Psoas muscle (tissue), 8 donors: ENCODE measurements at places on chromosomes 12 and 14. TPM values are rescaled to one million over a fixed set of nuclear protein-coding genes. Genes with fewer than 3 reads are reported as not detected.
A peak's percentile ranks its signal among the peaks of the same experiment; 100 is the strongest.

The HPD gene
- total RNA-seq: 3.3 TPM

- peak overlapping the region; percentile 58 for H3K27ac ChIP-seq
- no peak overlapping the region for H3K4me3 ChIP-seq
- no peak for DNase-seq
- H3K4me1 ChIP-seq: peaks cover 54% of the 10 kb centered on the region
- no peaks in the 10 kb centered on the region for H3K36me3 ChIP-seq
Observed at GRCh38 chr12:93176165-93176564, 201.6 kb upstream of the NUDT4 start.

- no peaks in the 10 kb centered on the region for H3K27me3 ChIP-seq
- no peak overlapping the region for H3K27ac ChIP-seq
- no peaks in the 10 kb centered on the region for H3K4me1 ChIP-seq
- H3K36me3 ChIP-seq: no peaks in the 10 kb centered on the region
- no peak for DNase-seq
Observed at GRCh38 chr12:130031571-130032189, 127.9 kb upstream of the TMEM132D start.

The MYF5 gene
- 2.6 TPM for total RNA-seq
